ENCODE measurements at places on chromosomes 7 and 10. TPM values are rescaled to one million over a fixed set of nuclear protein-coding genes. Genes with fewer than 3 reads are reported as not detected.

The LLCFC1 gene
- total RNA-seq: not detected

The ODAD2 gene
- 1.5 TPM for total RNA-seq

The PIP4K2A gene
- 15.3 TPM for total RNA-seq

DNA sequence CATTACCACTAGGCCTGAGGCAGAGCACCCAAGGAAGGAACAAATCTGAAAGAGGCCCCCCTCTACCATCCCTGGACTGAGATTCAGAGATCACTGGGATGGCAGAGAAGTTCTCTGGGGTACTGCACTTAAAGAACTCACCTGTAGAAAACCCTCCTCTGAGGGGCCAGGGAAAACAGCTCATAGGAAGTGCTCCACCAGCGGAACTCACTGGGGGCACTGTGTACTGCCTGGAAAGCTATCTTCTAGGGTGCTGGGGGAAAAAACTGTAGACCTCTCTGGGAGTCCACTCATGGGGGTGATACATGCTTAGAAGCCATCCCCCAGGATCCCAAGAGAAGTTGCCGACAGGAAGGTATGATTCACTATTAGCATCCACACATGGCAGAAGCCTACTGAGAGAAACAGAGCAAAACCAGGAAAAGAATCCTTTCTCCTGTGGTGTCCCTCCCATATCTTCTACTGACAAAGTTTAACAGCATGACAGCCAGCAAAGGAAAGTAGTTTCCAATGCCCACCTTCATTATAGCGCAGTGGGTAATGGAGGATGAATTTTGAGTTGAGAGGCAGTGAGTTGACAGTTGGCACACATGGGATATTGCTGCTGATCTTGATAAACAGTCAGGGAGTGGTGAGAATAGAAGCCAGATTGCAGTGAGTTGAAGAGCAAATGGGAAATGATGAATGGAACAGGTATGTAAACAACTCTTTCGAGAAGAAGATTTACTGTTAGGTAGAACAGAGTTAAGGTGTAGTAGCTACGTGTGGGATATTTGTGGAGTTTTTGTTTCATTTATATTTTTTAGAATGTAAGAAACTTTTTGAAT lies 20.9 kb downstream of the ANKIB1 start:
- DNase-seq: peak; percentile 28

DNA sequence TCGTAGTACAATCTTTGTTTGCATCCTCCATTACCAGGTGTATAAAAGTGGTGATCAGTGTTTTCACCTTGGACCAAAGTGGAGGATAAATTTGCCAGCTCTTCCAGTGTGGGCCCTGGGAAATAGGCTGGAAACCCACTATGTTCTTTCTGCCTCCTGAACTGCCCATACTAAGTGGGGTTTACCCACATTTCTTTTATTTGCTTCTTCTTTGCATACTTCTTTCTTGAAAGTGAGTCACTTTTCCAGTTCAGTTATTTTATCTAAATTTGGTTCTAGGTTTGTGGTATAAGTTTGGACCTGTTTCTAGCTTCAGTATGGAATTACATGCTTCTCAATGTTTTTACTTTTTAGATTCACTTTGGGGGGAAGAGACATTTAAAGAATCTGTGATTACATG lies 126.2 kb upstream of the ACBD5 start:
- no peak for DNase-seq

- no peak for DNase-seq
Measured at GRCh38 chr10:117318909-117319308, 56.3 kb downstream of the PDZD8 start.

- no peak for DNase-seq
Measured at GRCh38 chr7:166338-167060, 25.9 kb upstream of the FAM20C start.

The SLC26A5 gene
- not detected for total RNA-seq

DNA sequence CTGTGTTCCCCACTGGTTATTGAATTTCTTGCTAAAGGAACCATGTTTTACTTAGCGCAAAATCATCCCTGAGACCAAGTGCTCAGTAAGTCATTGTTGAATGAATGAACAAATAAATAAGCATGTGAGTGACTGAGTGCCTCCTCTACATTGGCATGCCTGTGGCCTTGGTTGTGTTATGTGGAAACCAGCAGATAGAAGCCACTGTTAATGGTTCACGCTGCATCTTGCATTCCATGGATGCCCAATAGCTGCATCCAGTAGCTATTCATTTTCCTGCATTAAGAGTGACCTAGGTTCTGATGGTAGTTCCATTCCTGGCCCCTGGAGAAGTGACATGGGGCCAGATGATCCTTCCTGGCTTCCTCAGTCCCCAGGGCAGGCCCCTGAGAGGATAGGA lies 113.3 kb upstream of the BMPER start:
- no peak for DNase-seq

The RAMP3 gene
- total RNA-seq: not detected

- no peak for DNase-seq
Measured at GRCh38 chr10:64041989-64042490, 520.8 kb downstream of the REEP3 start.

DNA sequence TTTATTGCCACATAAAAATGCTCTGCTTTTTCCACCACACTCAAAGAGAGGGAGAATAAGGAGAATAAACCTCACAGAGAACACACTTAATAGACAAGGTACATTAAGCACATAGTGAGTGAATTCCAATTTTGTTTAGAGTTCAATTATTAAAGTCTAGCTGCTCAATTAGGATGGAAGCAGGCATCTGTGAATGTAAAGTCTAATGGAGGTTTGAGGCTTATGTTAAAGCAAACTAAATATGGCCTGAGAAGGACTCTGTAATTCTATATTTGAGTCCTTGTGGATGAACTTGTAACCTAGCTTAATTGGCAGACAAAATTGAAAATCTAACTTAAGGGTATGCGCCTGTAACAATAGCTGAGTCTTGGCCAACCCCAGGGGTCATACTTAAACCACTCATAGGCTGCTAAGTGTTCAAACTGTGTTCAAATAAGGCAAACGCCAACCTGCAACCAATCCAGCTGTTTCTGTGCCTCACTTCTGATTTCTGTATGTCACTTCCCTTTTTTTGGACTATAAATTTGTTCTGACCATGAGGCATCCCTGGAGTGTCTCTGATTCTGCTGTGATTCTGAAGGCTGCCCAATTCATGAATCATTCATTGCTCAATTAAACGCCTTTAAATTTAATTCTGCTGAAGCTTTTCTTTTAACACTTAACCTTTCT lies 31.3 kb upstream of the NME8 start:
- DNase-seq: no peak

GRCh38 chr7:36943591-36944435 lies 219.5 kb upstream of the AOAH start:
- no peak for DNase-seq

DNA sequence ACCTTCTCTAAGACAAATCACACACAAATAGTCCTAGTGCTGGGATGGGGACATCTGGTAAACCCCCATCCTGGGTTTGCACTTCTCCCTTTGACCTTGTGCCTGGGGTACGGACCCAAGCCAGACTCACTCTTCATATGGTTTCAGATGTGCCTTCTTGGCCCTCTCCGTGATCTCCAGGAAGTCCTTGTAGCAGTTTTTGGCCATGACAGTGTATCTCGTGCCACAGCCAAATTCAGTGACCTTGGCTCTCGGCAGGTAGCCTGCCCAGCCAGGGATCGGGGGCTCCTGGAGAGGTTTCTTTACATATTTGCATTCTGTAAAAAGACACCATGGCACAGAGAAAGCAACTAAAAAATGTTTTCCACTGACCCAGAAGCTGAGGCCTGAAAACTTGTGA lies 43.9 kb downstream of the PNLIPRP2 start:
- DNase-seq: no peak

The EFCAB10 gene
- 0.50 TPM for total RNA-seq

The TSPAN13 gene
- 7.5 TPM for total RNA-seq

GRCh38 chr10:24207781-24208611 lies 942 bp upstream of the KIAA1217 start:
- DNase-seq: no peak

The STAMBPL1 gene
- 2.2 TPM for total RNA-seq

DNA sequence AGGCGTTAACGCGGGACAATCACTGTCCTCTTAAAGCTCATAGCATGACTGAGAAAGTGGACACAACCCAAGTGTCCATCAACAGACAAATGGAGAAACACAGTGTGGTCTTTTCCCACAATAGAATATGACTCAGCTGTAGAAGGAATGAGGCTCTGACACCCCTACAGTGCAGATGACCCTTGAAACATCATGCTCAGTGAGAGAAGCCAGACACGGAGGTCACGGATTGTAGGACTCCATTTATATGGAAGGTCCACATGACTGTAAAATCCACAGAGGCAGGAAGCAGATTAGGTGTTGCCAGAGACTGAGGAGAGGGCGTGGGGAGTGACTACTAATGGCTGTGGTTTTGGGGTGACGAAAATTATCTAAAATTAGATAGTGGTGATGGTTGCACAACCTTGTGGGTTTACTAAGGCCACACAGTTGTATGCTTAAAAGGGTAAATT lies 6.1 kb upstream of the NCAPG2 start:
- DNase-seq: peak; percentile 65

The PILRA gene
- 0.85 TPM for total RNA-seq

DNA sequence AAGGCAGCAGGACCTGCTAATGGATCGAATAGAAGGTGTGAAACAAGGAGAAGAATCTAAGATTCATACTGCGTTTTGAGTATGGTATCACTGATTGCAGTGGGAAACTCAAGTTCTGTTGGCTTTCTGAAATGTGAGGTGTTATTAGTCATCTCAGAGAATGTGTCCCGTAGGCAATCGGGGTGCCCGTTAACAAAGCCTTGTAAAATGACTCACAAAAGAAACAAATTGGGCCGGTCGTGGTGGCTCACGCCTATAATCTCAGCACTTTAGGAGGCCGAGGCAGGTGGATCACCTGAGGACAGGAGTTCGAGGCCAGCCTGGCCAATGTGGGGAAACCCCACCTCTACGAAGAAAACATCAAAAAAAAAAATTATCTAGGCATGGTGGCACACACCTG lies 118.2 kb upstream of the C7orf33 start:
- DNase-seq: peak; percentile 37

The GDF10 gene
- total RNA-seq: not detected

The PRF1 gene
- not detected for total RNA-seq

DNA sequence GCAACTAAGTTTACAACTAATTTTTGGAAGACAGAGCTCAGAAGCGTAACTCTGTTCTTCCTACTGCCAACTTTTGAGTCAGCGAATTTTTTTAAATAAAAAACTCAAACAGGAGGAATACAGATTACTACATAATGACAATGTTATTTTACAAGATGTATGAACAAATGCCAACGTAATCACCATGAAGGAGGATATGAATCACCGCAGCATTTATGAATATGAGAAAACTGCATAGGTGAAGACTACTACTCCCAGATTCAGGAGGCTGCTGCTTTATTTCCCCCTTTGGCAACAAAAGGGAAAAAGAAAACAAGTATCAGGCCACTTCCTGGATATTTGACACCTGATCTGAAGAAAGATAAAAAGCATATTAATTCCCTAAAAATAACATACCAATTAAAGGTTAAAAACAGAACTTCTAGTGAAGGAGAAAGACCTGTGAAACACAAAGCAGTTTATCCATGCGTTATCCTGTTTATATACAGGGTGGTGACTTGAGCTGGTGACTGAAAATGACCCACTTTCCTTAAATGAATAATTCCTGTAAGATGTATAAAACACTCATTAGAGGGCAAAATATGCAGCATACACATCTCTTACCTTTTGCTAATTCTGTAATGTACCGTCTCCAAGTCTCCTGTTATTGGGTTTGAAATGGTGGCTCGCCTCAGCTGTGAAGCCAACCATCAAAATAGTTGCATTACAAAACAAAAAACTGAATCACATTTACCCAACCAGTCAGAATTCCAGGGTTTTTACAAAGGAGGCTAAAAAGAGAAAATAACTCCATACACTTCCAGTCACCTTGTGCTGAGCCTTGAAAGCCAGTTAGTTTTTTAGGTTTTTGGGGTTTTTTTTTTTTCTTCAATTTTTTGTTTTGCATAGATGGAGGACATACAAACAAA lies 52.0 kb downstream of the P4HA1 start:
- DNase-seq: peak; percentile 91

The GAD2 gene
- not detected for total RNA-seq

The MCM7 gene
- total RNA-seq: 16.0 TPM

DNA sequence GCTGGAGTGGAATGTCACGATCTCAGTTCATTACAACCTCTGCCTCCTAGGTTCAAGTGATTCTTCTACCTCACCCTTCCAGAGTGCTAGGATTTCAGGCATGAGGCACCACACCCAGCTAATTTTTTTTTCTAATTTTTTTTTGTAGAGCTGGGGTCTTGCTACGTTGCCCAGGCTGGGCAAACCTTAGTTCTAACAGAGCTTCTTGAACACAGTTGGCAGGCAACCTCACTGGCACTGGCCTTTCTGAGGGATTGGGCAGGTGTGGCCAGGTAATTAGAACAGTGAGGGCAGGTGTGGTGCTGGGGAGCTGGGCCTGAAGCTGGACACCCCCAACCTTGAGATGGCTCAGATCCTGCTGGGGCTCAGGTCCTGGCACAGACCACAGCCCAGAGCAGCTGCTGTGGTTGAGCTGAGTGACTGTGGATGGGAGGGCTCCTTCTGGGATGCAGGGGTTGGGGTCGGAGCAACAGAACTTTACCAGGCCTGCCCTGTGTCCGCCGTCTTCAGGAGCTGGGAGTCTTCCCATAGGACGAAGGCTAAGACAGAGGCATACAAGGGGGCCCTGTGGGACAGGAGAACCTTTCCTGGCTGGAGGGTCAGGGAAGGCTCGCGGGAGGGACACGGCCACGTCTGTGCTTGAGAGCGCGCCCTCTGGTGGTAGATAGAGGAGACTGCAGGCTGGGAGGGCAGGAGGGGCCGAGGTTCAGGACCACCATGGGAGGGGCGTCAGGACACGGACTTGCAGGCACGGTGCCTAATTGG lies 48.2 kb downstream of the COL26A1 start:
- no peak for DNase-seq

The MYPN gene
- total RNA-seq: 1.8 TPM

The MBLAC1 gene
- total RNA-seq: 1.5 TPM

GRCh38 chr10:117535298-117536071 lies 7.1 kb upstream of the EMX2 start:
- no peak for DNase-seq

DNA sequence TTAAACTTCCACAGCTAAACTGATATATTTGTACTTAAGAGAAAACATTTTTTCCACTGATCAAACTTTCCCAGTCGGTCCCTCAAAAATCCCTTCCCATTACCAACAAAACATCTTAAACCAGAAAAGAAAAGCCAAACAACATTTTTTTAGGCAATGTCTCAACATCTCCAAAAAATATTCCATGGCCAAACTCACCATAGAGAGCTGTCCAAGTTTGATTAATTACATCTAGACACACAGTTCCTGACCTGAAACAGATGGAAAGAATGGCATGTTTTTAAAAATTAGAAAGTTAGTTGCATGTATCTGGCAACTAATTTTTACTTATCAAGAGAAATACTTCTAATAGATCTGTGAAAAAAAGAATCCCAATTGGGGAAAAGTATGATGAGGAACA lies 95.4 kb downstream of the UBE2H start:
- DNase-seq: no peak

- DNase-seq: no peak
Measured at GRCh38 chr7:76346097-76346496, 12.7 kb downstream of the YWHAG start.

GRCh38 chr10:21509341-21510240 lies 15.9 kb downstream of the SKIDA1 start:
- no peak for DNase-seq

- no peak for DNase-seq
Measured at GRCh38 chr7:3013975-3014792, 29.5 kb downstream of the CARD11 start.

The SAMD9L gene
- 4.2 TPM for total RNA-seq

GRCh38 chr10:72175149-72175548 lies 40.7 kb upstream of the ANAPC16 start:
- no peak for DNase-seq

GRCh38 chr7:14973712-14974428 lies 71.3 kb upstream of the DGKB start:
- DNase-seq: no peak
